ENCODE measurements at places on chromosomes 1 and 21.

- no peak for DNase-seq
Measured at GRCh38 chr1:4908486-4908885, 254.1 kb downstream of the AJAP1 start.

DNA sequence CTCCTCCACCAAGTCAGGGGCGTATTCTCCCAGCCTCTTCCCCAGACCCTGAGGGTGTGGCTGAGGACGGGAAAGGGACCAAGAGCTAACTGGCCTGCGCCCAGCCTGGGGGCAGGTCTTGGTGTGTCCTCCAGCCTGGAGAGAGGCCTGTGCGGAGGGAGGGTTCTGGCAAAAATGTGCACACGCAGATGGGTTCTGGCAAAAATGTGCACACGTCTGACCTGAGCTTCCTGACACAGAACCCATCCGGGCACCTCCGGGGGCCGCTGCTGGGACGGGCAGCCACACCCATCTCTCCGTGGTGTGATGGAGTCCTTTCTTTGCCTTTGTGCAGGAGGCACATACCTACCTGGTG lies 23.1 kb upstream of the PKP1 start:
- no peak for DNase-seq

DNA sequence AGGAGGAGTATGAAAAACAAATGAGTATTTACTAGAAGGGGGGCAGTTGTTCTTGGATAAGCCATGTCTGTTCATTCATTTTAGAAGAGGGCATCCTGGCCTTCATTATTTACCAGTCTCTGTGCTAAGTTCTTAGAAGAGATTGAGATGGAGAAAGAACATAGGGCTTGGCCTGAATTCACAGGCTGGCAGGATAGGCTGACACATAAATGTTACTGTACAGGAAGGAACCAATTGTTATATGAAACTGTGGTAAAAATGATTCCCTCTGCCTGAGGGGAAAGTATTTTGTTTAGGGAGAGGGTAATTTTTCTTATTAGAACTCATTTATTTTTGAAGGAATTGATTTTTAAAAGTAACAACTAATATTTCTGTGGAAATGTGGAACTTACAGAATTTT lies 99.5 kb downstream of the MAN1A2 start:
- no peak for DNase-seq

DNA sequence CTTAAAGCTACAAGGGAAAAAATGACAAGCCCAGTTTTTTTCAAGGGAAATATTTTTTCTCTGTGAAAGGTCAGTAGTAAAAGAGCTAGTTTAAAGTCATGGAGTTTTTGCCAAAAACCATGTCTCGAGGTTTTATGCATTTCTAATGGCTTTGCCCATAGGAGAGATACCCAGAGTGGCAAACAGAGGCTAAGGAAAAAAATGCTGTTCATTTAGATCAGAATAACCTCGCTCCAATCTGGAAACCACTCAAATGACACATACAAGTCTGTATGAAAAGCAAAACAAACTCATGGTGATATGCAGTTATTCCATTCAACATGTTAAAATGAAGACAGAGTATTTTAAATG lies 36.9 kb upstream of the EDEM3 start:
- DNase-seq: no peak

- DNase-seq: no peak
Measured at GRCh38 chr1:201375169-201375568, 2.3 kb downstream of the TNNT2 start.

DNA sequence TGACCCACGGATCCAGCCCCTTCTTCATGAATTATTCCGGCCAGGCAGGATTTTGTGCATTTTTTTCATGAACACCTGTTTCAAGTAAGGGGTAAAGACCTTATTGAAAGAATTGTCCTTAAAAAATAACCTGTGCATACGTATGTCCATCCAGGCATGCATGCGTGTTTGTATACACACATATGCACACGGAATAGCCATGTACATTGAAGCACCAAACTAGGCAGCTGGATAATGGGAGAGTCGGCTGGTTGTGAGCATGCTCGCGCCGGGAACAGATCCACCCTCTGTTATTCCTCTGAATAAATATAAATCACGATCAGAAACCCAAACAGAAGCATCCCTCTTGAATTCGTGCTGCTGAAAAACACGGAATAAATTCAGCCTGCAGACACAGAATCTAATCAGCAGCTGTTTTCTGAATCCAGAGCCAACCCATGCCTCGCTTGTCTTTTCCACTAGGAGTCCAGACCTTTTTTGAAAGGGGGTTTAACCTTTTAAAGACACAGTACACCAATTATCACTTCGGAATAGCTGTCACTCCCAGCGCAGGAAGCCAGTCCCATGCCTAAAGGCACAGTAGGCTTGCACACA lies at the start of gene HIVEP3:
TSS of gene HIVEP3 (minus strand) at position 473 of the 594 bp plus-strand sequence.
- DNase-seq: peak; percentile 58

GRCh38 chr1:228471154-228471761 lies 15.9 kb upstream of the RNF187 start:
- no peak for DNase-seq

DNA sequence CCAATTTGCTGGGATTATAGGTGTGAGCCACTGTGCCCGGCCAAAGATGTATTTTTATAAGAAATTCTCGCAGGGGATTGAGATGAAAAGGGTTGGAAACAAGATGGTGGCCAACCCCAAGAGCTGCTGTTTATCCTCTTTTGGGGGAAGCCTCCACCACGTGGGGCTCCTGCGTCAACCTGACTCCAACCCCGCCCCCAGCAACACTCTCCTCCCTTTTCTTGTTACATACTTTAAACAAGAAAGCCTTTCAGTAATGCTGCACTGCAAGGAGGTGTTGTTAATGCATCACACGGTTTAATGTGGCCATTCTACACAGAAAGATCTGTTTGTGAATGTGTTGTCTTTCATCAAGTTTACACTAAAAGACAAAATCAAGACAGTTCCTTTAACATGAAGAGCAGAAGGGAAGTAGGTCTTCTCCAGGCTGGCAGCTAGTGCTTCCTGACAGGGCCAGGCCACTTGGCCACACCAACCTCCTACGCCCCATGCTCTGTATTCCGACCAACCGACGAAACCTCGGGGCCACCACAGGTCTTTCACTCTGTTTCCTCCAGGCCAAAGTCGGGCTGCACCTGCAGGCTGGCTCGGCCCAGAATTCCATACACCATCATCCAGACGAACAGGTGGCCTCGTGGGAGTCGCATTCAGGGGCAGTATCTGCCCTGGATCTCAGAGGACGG lies 25.9 kb downstream of the C2CD2 start:
- DNase-seq: no peak

DNA sequence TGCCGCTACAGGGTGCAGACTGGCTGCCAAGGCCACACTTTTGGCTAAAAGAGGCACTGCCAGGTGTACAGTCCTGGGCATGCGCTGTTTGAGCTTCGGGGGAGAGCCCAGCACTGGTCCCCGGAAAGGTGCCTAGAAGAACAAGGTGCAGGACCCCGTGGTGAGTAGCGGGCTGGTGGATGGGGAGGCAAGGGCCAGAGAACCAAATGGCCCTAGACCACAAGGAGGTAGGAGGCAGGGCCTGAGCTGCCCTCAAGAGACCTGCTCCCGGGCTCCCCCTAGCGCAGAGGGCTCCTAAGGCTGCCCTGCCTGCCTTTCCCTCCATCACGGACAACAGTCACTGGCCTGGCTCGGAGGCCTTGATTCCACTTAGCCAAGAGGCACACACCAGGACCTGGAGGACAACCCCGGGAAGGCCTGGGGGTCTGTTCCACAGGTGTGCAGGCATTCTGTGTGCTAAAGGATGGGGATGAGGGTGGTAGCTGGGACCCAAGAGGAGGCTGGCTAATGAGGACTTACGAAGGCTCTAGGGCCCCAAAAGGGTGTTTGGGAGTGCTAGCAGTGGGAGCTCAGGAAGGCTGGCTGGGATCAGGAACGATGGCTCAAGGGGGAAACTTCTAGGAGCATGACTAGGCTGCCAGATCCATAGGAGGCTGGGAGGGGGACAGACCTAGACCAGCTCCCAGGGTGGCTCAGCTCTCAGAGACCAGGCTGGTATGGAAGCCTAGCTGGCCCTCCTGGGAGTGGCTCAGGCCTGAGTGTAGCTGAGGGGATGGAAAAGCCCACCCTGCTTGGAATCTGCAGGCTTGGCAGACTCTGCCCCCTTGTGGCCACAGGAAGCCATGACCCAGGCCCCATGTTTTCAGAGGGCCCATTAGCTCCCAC lies 742 bp downstream of the ARTN start:
- peak; percentile 48 for DNase-seq

GRCh38 chr1:185404291-185404690 lies 87.2 kb upstream of the IVNS1ABP start:
- DNase-seq: no peak

All from ACHN (cell line).